Lower lobe of right lung (tissue), 2 donors: ENCODE measurements at places on chromosomes 6 and 20. TPM values are rescaled to one million over a fixed set of nuclear protein-coding genes. Genes with fewer than 3 reads are reported as not detected.
A peak's percentile ranks its signal among the peaks of the same experiment; 100 is the strongest.

GRCh38 chr20:50588034-50588736, 78.0 kb downstream of the PTPN1 start:
- no peaks in the 10 kb centered on the region for H3K27me3 ChIP-seq
- H3K36me3 ChIP-seq, result peaks cover 62% of the 10 kb centered on the region
- no peak overlapping the region for H3K27ac ChIP-seq
- H3K4me1 ChIP-seq, result peaks cover 19% of the 10 kb centered on the region
- no peak overlapping the region for H3K4me3 ChIP-seq

The PTGIS gene
- total RNA-seq, result 41.2 TPM

DNA sequence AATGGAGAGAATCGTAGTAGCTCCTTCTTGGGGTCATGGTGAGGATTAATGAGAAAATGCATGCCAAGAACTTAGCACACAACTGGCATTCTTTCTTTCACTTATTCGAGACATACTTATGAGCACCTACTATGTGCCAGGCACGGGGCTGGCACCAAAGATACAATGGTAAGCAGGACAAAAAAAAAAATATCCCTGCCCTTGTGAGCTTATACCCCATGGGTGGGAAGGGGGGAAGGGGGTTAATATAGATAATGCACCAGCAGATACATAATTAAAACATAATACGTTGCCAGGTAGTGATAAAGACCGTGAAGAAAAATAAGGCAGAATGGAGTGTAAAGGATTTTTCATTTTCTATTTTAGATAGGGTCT, 8.3 kb downstream of the SLC13A3 start:
- no peak for DNase-seq
- H3K27ac ChIP-seq, result no peak overlapping the region
- no peaks in the 10 kb centered on the region for H3K36me3 ChIP-seq
- no peaks in the 10 kb centered on the region for H3K4me1 ChIP-seq
- H3K27me3 ChIP-seq, result no peaks in the 10 kb centered on the region

The OPRL1 gene
- total RNA-seq, result 2.6 TPM

DNA sequence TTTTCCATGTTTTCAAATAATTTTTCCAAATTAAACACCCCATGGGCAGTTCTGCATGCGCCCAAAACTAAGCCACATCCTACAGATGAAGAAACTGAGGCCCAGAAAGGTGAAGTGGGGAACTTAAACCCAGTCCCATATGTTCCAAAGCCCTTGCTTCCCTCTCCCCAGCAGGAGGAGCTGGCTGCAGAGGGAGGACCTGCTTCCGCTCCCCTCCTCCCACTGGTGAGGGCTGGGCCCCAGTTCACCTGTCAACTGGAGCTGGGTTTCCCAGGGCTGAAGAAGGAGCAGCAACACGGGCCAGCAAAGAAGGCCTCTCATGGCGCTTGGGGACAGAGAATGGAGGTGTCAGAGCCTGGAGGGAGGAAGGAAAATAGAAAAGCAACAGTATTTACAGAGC, 1.4 kb upstream of the RBPJL start:
- peaks cover 45% of the 10 kb centered on the region for H3K27me3 ChIP-seq
- DNase-seq, result no peak
- H3K27ac ChIP-seq, result no peak overlapping the region
- H3K36me3 ChIP-seq, result no peaks in the 10 kb centered on the region
- no peak overlapping the region for H3K4me3 ChIP-seq

DNA sequence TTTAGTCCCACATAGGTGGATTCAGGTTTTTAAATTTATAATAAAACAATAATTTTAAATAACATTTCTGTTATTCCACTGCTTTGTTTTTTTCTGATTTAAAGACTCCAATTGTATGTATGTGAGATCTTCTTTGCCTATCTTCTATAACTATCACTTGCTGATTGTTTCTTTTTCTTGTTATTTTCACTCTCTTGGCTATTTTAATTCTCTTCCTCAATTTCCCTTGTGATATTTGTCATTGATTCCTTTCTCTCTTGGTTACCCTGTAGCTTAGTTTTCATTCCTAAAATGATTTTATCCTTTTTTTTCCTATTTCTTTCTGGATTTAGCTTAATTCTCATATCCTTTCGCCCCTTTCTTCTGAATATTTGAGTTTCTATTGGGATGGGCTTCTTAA, 227.3 kb upstream of the TENT5A start:
- H3K27me3 ChIP-seq, result no peaks in the 10 kb centered on the region
- H3K4me1 ChIP-seq, result no peaks in the 10 kb centered on the region
- no peaks in the 10 kb centered on the region for H3K36me3 ChIP-seq
- no peak overlapping the region for H3K4me3 ChIP-seq
- H3K27ac ChIP-seq, result no peak overlapping the region

The MATN4 gene
- not detected for total RNA-seq

- H3K36me3 ChIP-seq, result no peaks in the 10 kb centered on the region
- no peak for DNase-seq
- H3K4me3 ChIP-seq, result no peak overlapping the region
- no peak overlapping the region for H3K27ac ChIP-seq
- no peaks in the 10 kb centered on the region for H3K4me1 ChIP-seq
- no peaks in the 10 kb centered on the region for H3K27me3 ChIP-seq
Measured at GRCh38 chr6:153966001-153966400, 73.0 kb upstream of the OPRM1 start.

GRCh38 chr20:5781798-5782750, 31.9 kb downstream of the SHLD1 start:
- no peaks in the 10 kb centered on the region for H3K27me3 ChIP-seq
- H3K4me3 ChIP-seq, result no peak overlapping the region
- peaks cover 15% of the 10 kb centered on the region for H3K4me1 ChIP-seq
- DNase-seq, result no peak
- H3K36me3 ChIP-seq, result peaks cover 5% of the 10 kb centered on the region
- H3K27ac ChIP-seq, result no peak overlapping the region

The MTFR2 gene
- 1.5 TPM for total RNA-seq

DNA sequence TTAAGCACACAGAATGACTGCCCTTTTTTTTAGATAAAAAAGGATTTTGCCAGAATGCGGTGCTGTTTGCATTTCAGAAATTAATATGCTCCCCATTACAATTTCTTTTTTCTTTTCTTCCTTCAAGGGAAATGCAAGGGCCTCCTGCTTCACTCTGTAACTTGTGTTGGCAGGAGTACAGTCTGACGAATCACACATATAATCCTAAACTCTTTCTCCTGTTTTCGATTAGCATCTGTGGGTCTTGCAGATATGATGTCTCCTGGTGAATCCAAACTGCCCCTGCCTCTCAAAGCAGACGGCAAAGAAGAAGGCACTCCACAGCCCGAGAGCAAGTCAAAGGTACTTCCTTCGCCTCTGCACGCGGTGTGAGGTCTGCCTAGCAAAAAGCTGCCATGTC, 149.5 kb downstream of the TMEM242 start:
- no peak overlapping the region for H3K4me3 ChIP-seq
- H3K4me1 ChIP-seq, result peaks cover 5% of the 10 kb centered on the region
- no peak for DNase-seq

DNA sequence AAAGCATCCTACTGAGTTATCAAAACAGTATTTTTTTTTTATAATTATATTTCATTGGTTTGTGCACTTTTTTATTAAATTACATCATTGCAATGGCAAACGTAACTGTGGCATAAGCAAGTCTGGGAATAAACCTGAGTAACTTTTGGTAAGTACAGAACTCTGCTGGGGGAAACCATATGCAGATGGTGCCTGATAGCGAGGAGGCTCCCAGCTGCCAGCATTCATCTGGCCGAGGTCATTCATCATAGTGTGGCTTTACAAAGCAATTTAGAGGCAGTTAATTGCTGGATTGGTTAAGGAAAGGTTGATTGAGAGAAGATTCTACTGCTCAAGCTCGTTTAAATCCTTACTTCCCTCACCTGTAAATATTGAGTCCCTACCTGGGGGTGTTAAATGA, 52.6 kb downstream of the HECA start:
- H3K36me3 ChIP-seq, result peaks cover 2% of the 10 kb centered on the region
- no peak overlapping the region for H3K4me3 ChIP-seq
- no peaks in the 10 kb centered on the region for H3K4me1 ChIP-seq
- no peak overlapping the region for H3K27ac ChIP-seq
- DNase-seq, result no peak

DNA sequence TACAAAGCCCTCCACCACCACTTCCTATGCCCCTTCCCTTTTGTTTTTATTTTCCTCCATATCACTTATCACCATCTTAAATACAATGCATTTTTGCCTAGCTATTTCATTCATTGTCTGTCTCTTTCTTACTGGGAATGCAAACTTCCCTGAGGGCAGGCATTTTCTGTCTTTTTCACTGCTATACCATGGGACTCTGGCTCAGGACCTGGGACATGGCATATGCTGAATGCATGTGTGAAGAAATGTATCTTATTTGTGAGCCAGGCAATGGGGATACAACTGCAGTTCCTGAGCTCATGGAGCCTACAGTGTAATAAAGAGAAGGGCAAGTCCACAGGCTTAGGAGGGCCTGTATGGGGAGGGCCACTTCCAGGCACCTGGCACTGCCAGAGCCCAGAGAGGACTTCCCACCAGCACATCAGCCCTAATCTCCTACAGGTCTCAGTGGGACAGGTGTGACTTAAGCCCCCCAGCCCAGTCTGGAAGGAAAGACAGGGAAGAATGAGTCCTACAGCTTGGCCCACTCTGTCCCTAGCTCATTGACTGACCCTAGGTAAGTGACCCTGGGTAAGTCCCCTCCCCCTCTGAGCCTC, 43.2 kb downstream of the TFEB start:
- no peaks in the 10 kb centered on the region for H3K27me3 ChIP-seq
- peaks cover 43% of the 10 kb centered on the region for H3K36me3 ChIP-seq
- DNase-seq, result peak; percentile 4
- no peak overlapping the region for H3K27ac ChIP-seq
- no peaks in the 10 kb centered on the region for H3K4me1 ChIP-seq

- H3K27ac ChIP-seq, result no peak overlapping the region
- H3K4me1 ChIP-seq, result peaks cover 18% of the 10 kb centered on the region
- H3K36me3 ChIP-seq, result no peaks in the 10 kb centered on the region
- no peak for DNase-seq
- no peak overlapping the region for H3K4me3 ChIP-seq
Measured at GRCh38 chr6:138590796-138591709, 91.8 kb upstream of the NHSL1 start.

DNA sequence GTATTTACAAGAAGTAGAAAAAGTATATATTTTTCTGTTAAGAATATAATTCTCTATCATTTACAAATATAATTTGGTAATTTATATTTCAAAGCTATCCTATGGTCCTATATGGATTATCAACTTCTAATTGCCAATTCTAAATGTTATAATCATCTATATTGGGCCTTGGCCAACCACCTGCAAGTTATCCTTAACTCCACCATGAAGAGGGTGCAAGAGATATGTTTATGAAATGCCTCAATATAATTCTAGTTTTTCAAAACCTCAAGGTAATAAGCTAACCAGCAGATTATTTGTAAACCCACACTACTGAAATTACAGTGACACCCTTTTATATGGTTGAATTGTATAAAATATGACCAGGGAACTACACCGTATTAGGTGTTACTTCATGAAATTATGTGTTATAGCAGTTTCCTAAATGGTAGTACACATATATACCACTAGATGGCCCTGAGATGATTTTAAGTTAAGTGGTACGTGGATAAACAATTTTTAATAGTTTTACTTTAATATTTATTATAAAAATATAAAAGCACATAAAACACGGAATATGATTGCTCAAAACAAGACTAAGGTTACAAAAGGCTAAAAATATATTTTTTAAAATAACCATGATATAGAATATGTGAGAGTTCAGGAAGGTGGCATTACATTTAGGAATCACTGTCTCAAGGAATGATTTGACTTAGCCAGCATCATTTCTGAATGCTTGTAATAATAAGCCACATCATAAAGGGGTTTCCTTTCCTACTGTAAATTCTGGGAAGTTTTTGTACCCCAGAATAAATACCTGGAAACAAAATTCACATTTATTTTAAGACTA, 9.8 kb upstream of the PNISR start:
- no peak overlapping the region for H3K4me3 ChIP-seq
- DNase-seq, result no peak
- H3K36me3 ChIP-seq, result peaks cover 24% of the 10 kb centered on the region
- no peaks in the 10 kb centered on the region for H3K4me1 ChIP-seq

GRCh38 chr6:157728183-157728881, 94.7 kb upstream of the SNX9 start:
- no peak overlapping the region for H3K27ac ChIP-seq
- DNase-seq, result no peak
- H3K4me3 ChIP-seq, result no peak overlapping the region
- H3K27me3 ChIP-seq, result no peaks in the 10 kb centered on the region

- no peaks in the 10 kb centered on the region for H3K4me1 ChIP-seq
- no peaks in the 10 kb centered on the region for H3K27me3 ChIP-seq
- H3K4me3 ChIP-seq, result no peak overlapping the region
- no peak for DNase-seq
Measured at GRCh38 chr6:35967076-35967774, 46.3 kb upstream of the SRPK1 start.

The HCRTR2 gene
- not detected for total RNA-seq

DNA sequence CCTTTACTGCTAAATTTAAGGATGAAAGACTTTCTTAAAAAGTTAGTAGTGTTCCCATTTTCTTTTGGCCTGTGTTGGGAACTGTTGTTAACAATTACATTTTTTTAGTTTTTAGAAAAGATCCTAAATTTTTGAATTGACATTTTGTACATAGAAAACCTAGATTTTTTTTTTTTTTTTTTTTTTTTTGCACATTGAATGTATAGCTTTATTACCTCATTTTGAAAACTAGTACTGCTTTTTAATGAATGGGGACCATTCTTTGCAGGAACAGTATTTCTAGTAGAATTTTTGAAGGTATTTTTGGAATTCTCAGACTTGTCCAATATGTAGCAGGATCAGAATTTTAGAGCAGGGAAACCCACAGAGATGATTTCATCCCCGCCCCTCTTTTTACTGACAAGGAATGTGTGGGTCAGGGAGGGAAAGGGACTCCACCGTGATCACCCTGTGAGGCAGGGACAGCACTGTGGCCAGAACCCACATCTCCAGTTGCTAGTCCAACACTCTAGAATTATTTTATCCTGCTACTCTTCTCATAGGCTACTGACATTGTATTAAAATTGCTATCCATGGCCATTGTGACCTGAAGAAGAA, 154.4 kb upstream of the SUPT3H start:
- no peak overlapping the region for H3K4me3 ChIP-seq
- no peaks in the 10 kb centered on the region for H3K27me3 ChIP-seq
- no peaks in the 10 kb centered on the region for H3K4me1 ChIP-seq
- H3K27ac ChIP-seq, result no peak overlapping the region
- no peak for DNase-seq

DNA sequence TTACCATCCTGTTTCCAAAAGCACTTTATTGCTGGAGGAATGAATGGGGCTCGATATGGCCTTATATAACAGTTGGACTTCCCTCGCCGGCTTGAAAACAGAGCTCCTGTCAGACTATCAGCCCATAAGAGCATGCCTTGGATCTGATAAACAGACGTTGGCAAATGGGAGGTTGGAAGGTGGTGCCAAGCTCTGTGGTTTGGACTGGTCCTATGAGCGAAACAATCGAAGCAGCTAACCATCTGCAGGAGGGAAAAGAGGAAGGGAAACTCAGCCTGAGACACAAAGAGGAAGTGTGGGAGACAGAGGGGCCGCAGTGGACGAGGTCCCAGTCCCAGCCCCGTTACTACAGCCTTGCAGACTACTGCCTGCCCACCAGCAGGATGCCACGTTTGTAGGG, 92.9 kb downstream of the TFAP2C start:
- H3K4me1 ChIP-seq, result no peaks in the 10 kb centered on the region
- H3K27ac ChIP-seq, result no peak overlapping the region
- no peak overlapping the region for H3K4me3 ChIP-seq
- H3K36me3 ChIP-seq, result no peaks in the 10 kb centered on the region
- no peak for DNase-seq
- H3K27me3 ChIP-seq, result no peaks in the 10 kb centered on the region

- DNase-seq, result no peak
- H3K4me3 ChIP-seq, result peak overlapping the region; percentile 62
- peak overlapping the region; percentile 75 for H3K27ac ChIP-seq
- no peaks in the 10 kb centered on the region for H3K36me3 ChIP-seq
- no peaks in the 10 kb centered on the region for H3K27me3 ChIP-seq
Measured at GRCh38 chr6:73388433-73388799, 6.2 kb upstream of the DDX43 start.
